ENCODE measurements at places on chromosomes 3 and 15.
A peak's percentile ranks its signal among the peaks of the same experiment; 100 is the strongest.

DNA sequence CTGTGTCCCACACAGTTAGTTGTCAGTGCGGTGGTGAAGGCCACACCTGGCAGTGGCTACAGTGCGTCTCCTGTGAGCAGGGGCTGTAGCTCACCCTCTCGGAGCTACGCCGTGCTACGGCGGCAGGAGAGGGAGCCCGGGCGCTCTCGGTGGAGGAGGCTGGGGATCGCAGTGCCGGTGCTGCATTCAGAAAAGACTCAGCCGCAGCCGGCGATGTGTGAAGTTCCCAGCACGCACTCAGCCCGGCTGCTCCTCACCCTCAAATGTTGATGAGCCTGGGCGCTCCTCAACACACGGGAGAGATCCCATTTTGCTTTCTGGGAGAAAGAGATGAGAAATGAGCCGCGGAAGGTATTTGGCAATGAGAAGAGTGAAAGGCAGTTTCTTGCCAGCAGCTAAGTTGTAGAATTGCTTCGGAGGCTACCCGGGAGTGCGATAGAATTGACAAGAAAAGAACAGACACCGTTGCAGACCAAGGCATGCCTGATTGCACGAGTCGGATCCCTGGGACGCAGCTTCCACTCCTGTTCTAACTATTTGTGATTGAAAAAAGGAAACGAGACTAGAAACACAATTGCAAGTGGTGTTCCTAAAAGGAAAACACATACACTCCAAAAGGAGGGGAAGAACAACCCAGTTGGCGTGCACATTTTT, at the start of gene UNC13C:
UNC13C (plus strand) TSS at position 189 of the 654 bp plus-strand sequence. CDS start 34,463 bp downstream, outside the sequence.
- no peak for DNase-seq

GRCh38 chr3:155420406-155420805, 126.9 kb upstream of the STRIT1 start:
- no peak for DNase-seq

GRCh38 chr15:52524223-52525136, 4.2 kb downstream of the MYO5A start:
- no peak for DNase-seq

DNA sequence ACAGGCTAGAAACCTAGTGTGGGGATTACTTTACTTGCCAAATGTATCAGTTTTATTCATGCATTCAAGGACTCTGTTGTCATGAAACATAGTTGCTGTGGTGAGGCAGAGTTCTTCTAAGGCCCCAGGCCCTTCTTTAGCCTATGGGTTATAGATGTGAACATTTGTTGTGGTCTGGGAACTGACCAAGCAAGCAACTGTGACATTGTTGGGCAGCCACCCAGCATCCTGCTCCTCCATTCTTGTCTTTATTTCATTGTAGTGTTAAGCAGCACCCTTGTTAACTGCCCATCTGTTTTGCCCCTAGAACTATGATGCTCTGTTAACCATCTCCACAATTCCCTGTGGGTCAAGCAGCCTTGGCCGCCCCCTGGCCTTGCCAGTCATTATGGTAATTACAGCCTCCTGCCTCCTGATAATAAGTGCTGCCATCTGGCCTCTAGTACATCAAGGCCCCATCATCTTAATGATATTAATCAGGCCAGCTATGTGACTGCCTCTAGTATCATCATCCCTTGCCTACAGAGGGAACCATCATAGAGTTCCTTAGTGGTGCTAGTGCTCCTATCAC, 12.2 kb upstream of the IFT57 start:
- DNase-seq = no peak

- DNase-seq = no peak
Measured at GRCh38 chr3:33420966-33421365, 19.2 kb downstream of the UBP1 start.

GRCh38 chr15:45242289-45242688, 9.7 kb upstream of the SLC28A2 start:
- DNase-seq = no peak

DNA sequence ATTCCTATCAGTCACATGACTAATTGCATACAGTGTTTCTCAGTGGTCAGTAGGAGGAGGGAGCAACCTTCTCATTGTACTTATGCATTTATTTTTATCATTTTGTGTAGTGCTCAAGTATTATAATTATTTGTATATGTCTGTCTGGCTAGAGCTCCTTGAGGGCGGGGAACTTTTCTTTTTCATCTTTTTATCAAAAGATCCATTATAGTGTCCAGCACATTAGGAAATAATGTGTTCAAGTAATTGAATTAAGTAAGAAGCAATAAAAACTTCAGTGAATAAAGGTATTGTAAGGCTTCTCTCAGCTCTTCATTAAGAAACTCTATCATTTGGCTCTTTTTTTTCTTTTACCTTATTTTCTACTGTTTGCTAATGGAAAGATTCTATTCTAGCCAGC, 18.8 kb downstream of the FGF7 start:
- no peak for DNase-seq

GRCh38 chr15:89118481-89118989, 30.3 kb downstream of the ABHD2 start:
- no peak for DNase-seq

GRCh38 chr3:40083066-40083465, 226.4 kb upstream of the EIF1B start:
- DNase-seq = no peak

DNA sequence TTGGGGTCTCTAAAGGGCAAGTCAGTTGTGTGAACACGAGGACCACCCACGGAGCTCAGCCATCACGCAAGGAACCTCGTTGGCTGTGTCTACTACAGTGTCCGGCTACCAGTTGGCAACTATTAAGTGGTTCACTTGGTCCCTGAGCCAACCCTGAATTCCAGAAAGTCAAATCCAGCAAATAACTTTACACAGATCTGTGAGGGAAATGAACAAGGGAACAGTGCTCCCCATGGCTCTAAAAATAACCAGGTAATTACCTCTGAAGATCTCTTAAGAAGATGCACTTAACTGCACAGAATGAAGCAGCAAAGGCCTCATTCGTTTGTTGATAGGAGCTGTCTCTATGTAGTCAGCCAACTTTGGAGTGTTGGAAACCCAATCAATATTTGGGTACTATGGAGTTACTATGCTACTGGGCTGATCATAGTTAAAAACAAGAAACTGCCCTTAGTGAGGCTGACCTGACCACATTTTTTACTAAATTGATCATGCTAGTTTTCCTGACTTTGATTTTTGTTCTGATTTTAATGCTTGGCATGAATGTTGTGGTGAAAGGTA, 219.1 kb upstream of the LRIG1 start:
- DNase-seq = no peak

DNA sequence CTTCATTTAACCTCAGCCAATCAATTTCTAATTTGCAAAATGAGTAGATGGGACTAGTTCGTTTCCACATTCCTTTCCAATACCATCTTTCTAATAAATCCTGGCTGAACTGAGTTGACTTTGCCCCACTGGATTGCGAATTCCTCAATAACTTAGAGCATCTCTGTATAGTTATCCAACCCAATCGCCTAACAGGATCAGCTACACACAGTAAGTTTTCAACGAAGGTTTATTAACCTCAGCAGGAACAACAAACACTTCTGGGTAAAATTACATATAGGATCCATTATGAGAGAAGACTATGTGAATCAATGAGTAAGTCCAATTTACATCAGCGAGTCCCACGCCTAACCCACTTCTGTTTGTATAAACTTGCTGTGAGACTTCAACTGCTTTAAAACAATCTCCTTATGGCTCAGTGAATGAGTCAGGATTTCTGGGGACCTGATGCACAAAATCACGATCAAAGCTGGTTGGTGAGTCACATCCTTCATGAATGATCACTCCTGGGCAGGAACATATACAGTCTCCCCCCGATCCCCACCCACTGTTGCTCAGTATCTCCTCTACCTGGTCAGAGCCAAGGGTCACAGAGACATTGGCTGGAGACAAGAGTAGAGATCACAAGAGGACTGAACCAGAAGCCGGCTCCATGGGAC, 142.8 kb downstream of the EDEM1 start:
- peak; percentile 39 for DNase-seq

DNA sequence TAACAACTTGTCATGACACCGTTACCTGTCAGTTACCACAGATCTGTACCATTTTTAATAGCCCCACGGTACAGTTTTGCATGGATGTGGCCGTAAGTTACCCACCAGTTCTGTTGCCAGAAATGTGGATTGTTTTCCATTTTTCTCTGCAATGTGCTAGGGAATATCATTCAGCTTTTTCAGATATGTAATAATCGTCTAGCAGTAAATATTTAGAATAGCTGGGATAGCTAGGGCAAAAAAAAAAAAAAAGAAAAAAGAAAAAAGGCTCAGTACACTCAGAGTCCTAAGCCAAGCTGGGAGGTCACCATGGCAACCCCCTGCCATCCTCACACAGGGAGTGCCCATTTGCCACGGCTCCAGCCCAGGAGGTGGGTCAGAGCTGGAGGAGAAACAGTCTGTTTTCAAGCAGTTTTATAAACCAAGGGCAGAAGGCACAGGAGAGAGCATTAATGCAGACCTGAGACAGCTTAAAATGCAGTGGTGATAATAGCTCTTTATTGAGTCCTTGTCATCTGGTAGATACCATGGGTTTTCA, 25.2 kb downstream of the PAQR5 start:
- DNase-seq = no peak

- no peak for DNase-seq
Measured at GRCh38 chr15:80526556-80527340, 122.6 kb downstream of the ARNT2 start.

- DNase-seq = no peak
Measured at GRCh38 chr15:78768531-78769408, 42.5 kb downstream of the ADAMTS7 start.

DNA sequence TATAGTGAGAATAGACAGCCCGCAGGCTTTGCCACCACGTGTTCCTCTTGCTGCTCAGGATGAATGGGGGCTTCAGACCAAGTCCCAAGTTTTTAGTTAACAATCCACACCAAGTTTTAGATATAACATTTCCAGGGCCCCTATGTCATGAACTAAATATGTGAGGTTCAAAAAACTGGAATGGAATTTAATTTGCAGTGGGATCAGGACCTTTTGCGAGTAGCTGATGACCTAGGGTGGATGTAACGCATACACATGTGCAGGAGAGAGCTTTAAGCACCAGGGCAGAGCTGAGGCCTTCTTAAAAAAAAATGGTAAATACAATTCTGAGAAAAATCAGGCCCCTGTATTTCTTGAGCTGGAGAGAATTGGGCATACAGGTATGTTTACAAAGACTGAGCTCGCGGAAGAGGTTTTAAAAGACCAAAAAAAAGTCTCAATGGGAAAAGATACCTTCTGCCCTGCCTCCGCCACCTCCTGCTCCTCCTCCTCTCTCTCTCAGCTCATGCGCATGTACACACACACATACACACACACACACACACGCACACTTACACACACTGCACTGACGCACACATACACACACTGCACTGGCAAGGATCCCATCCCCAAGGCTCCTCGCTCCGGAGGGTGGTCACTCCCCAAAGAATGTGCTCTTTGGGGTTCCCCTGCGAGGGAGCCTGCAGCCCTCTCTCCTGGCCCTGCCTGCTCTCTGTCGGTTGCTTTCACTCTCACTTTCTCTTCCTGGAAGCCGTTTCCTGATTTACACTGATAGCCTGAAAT, 48.2 kb upstream of the IGF1R start:
- no peak for DNase-seq

- peak; percentile 44 for DNase-seq
Measured at GRCh38 chr15:99014803-99015697, 7.5 kb upstream of the PGPEP1L start.

DNA sequence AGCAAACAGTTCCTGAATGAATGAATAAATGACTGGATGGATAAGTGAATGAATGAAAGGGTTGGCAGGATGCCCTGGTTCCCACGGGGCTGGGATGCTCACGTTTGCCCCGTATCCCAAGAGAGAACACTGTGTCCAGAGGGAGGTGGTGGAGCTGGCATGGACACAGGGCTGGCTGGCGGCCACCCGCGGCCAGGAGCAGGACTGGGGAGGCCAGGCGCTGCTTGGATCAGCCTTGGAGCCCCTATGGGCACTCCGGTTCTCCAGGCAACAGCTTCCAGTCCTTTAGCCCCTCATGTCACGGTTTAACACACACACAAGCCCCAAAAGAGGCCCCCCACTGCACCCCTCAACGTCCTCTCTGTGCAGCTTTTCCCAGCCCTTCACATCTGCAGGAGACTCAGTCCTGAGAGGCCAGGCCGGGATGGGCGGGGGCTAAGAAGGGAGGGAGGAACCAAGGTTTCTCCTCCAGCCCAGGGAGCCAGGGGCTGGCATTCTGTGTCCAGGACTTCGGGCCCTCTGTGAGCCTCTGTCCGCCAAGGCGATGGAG, 86.0 kb upstream of the ALDH1L1 start:
- DNase-seq = no peak

- DNase-seq = no peak
Measured at GRCh38 chr15:93987068-93987467, 244.3 kb upstream of the MCTP2 start.

GRCh38 chr15:72796515-72797337, 13.2 kb upstream of the ADPGK start:
- DNase-seq = peak; percentile 79

DNA sequence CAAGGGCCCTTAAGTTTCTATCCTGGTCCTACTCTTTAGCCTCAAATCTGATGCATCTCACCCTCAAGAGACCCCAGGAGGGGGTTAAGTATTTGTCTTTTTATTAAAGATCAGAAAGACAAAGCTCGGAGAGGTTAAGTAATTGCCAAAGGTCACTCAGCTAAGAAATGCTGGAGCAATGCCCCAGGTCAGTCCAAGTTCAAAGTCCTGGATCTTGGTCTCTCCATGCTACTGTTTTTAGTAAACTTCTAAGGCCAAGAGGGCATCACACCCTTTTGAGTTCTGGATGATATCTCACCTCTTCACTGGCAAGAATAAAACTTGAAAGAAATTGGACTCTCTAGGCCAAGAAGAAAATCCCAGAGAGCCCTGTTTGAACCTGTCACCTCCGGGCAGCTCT, 488.6 kb downstream of the MAGI1 start:
- no peak for DNase-seq

- no peak for DNase-seq
Measured at GRCh38 chr3:187811585-187812250, 66.5 kb upstream of the BCL6 start.

DNA sequence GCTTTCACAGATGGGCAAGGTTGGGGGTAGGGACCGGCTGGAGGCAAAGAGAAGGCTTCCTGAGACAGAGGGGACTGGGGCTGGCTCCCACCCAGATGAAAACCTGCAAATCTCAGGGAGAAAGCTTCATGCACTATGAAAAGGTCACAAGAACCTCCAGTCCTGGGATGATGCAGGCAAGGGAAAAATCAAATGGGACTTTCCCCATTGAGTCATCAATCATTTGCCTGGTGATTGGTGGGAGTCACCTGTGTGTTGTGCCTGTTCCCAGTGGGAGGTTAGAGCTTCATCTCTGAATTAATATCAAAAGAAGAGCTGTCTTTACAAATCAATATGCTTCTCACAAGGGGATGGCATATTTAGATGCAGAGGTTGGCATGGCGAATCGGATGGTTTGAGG, 49.9 kb downstream of the CACNA1D start:
- DNase-seq = no peak

DNA sequence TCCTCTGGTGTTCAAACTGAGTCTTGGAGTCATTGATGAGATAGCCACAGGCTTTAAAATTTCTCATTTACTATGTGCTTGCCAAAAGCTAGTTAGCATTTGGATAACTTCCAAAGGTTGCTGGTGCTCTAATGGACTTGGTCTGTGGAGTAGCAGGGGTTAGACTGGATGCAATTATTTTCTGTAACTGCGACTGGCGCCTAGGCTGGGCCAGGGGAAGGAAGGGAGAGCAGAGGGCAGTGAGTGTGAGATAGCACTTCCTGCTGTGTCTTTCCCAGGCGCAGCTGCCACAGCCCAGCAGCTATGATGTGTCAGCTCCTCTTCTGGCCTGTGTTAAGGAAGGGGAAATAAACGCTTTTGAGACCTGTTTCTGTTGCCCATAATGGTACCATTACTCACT, 98.6 kb downstream of the MYRIP start:
- DNase-seq = no peak
